Activated CD4-positive, alpha-beta memory T cell treated with anti-CD3 and anti-CD28 coated beads, Interleukin-2, amount 10 ng/mL, durations not matched to agents 7 days and 5 days (primary cell): ENCODE measurements at places on chromosomes 7 and 10. TPM values are rescaled to one million over a fixed set of nuclear protein-coding genes. Genes with fewer than 3 reads are reported as not detected.

NRCAM gene
- total RNA-seq = not detected

SEMA4G gene
- 0.98 TPM for total RNA-seq

NANOS1 gene
- total RNA-seq = 0.13 TPM

PRKG1 gene
- not detected for total RNA-seq

PANK1 gene
- 6.1 TPM for total RNA-seq

TAS2R4 gene
- 0.73 TPM for total RNA-seq

DNA sequence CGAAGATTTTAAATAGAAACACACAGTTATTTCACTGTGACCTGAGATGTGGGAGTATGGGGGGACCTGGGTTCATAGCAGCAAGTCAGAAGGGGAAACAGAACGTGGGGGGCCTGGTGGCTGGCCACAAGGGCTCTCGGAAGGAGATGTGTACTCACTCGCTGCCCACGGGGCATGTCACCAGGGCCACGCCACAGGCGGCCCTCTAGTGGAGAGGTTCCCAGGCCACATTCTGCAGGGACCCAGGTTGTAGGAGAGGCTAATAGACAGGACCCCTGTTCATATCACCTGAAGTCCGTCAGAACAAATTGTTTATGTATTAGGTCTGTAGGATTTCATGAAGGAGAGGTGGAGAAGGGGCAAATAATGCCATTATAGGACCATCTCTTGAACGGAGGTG lies 25.1 kb upstream of the SVOPL start:
- no peaks in the 10 kb centered on the region for H3K4me1 ChIP-seq
- no peaks in the 10 kb centered on the region for H3K27me3 ChIP-seq
- H3K4me3 ChIP-seq = no peak overlapping the region
- DNase-seq = no peak
- no peak overlapping the region for H3K27ac ChIP-seq

GRCh38 chr10:122650331-122650730 lies 49.3 kb downstream of the C10orf120 start:
- H3K4me3 ChIP-seq = no peak overlapping the region
- peaks cover 19% of the 10 kb centered on the region for H3K27me3 ChIP-seq
- H3K4me1 ChIP-seq = no peaks in the 10 kb centered on the region
- no peak for DNase-seq
- no peaks in the 10 kb centered on the region for H3K36me3 ChIP-seq
- H3K27ac ChIP-seq = no peak overlapping the region

DNA sequence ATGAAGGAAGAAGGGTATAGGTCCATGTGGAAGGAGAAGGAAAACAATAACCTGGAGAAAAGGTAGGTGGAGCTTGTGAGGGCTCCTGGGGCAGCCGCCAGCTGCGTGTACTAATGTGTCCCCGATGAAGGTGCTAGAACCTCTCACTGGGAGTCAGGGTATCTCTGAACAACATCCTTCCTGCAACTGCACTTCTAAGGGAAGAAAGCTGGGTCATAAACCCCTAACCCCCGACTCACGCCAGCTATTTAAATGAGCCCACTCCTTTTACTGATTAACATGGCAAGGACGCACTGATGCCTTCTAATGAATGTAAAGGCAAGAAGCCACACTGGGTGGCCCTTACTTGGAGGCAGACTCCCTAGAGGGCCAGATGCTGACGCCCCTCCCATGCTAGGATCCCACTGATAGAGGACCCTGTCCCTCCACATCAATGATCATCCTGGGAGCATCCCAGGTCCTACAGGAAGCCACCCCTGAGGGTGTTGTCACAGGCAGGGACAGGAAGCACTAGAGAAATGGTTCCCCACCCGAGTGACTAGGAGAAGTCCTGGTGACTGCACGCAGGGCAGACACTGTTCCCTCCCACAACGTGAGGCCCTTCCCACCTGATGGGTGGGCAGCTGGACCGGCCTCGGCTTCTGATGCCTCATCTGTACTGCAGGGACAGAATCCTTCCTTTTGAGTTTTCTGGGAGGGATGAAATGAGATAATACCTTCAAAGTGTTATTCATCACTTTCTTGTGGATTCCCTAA lies 20.4 kb downstream of the JCAD start:
- H3K27me3 ChIP-seq = peaks cover 62% of the 10 kb centered on the region
- H3K27ac ChIP-seq = no peak overlapping the region
- no peak overlapping the region for H3K4me3 ChIP-seq
- H3K4me1 ChIP-seq = peaks cover 26% of the 10 kb centered on the region

DNA sequence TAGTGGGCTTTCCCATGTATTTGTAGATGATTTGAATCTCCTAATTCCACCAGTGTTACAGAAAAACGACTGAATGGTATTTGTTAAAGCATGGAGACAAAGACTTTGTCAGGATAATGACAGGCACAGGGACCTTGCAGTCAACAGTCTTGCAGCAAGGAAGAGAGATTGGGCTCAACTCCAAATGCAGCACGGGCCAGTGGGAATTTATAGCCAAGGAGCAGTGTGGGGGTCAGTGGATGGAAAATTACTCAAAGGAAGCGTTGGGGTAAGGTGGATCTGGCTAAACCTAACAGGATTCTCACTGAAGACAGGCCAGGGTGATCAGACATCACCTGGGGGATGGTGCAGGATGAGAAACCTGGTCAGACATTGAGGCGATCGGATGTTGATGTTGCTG lies 24.3 kb downstream of the CPVL start:
- no peak overlapping the region for H3K4me3 ChIP-seq
- DNase-seq = no peak
- peaks cover 11% of the 10 kb centered on the region for H3K27me3 ChIP-seq
- no peaks in the 10 kb centered on the region for H3K4me1 ChIP-seq
- no peaks in the 10 kb centered on the region for H3K36me3 ChIP-seq

- H3K4me3 ChIP-seq = no peak overlapping the region
- no peaks in the 10 kb centered on the region for H3K36me3 ChIP-seq
- no peak overlapping the region for H3K27ac ChIP-seq
- DNase-seq = no peak
- no peaks in the 10 kb centered on the region for H3K4me1 ChIP-seq
- H3K27me3 ChIP-seq = peaks cover 3% of the 10 kb centered on the region
Measured at GRCh38 chr7:4144172-4144701, 537.9 kb upstream of the FOXK1 start.

DNA sequence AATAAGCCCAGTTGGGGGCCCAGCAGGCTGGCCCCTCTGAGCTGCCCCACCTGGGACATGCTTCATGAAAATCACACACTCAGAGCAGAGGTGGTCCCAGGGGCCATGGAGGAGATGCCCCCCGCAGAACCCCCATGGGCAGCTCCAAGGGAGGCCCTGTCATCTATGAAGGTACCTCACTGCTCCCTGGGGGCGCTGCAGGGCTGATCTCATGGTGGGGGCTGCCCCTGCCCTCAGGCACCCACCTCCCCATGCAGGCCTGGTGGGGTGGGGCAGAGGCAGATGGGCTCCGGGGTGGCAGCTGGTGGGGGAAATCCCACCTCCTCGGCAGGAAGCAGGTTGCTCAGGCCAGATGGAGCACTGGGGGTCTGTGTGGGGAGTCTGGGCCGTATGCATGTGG lies 60.5 kb downstream of the YKT6 start:
- H3K4me1 ChIP-seq = peaks cover 29% of the 10 kb centered on the region
- no peak overlapping the region for H3K27ac ChIP-seq
- no peak overlapping the region for H3K4me3 ChIP-seq
- H3K27me3 ChIP-seq = no peaks in the 10 kb centered on the region

GRCh38 chr7:1357601-1358271 lies 101.5 kb downstream of the MICALL2 start:
- no peaks in the 10 kb centered on the region for H3K4me1 ChIP-seq
- no peak overlapping the region for H3K27ac ChIP-seq
- DNase-seq = no peak

DNA sequence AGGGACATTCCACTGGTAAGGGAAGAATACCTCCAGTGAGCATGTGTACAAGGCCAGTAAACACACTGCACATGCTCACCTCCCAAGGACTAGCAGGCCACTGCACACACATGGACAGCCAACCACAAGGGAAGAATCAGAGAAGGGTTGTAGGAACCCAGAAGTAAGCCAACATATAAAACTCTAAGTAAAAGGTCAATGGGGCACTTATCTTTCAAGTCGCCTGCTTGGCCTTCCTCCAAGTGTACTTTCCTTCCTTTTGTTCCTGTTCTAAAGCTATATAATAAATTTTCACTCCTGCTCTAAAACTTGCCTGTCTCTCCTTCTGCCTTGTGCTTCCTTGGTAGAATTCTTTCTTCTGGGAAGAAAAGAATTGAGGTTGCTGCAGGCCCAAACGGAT lies 33.0 kb downstream of the ORC5 start:
- peaks cover 37% of the 10 kb centered on the region for H3K36me3 ChIP-seq
- H3K27me3 ChIP-seq = no peaks in the 10 kb centered on the region
- H3K4me1 ChIP-seq = no peaks in the 10 kb centered on the region
- no peak overlapping the region for H3K27ac ChIP-seq
- no peak for DNase-seq
- H3K4me3 ChIP-seq = no peak overlapping the region

DNA sequence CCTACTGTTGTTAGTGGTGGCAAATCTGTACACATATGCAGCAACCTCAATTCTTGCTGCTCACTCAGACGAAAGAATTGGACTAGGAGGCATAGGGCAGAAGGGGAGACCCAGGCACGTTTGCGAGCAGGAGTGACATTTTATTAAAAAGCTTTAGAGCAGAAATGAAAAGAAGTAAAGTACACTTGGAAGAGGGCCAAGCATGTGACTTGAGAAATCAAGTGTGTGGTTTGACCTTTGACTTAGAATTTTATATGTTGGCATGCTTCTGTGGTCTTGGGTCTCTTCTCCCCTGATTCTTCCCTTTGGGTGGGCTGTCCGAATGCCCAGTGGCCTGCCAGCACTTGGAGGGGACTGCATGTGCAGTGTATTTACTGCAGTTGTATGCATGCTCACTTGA lies 205.5 kb upstream of the SEMA3D start:
- no peak for DNase-seq
- H3K4me1 ChIP-seq = no peaks in the 10 kb centered on the region
- no peaks in the 10 kb centered on the region for H3K36me3 ChIP-seq
- no peaks in the 10 kb centered on the region for H3K27me3 ChIP-seq

DNA sequence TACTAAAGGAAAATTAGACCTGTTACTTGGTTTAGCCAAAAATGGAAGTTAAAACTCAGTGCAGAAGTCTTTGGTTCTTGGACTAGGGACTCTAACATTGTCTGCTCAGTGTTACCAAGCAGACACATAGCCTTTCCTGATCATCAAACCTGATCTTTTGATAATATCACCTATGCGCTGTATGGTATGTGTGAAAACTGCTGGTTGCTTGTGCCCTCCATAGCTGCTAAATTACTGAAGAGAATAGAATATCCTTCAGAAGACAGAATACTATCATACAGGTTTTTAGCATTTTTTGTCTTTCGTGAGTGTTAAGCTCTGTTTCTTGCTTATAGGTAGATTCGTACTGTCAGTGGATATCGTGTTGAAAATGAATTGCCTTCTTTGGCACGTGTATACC lies 68.7 kb downstream of the ST7 start:
- peaks cover 2% of the 10 kb centered on the region for H3K36me3 ChIP-seq
- peaks cover 10% of the 10 kb centered on the region for H3K4me1 ChIP-seq
- H3K27ac ChIP-seq = no peak overlapping the region
- peaks cover 5% of the 10 kb centered on the region for H3K27me3 ChIP-seq
- DNase-seq = no peak

DNA sequence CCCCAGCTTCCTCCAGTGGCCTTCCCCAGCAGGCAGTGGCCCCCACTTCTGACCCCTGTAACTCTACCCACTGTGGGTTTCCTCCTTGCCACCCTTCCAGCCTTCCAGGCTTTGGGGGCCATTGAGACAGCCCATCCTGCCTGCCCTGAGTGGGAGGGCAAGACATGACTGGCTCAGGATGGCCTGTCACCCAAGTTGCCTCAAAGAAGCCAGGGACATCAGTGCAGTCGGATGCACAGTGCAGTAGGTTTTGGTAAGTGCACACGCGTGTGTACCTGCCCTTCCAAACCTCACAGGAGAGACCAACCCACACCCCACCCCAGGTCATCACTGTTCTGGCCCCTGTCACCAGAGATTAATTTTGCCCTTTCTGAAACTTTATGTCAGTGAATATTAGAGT lies 22.7 kb downstream of the ZMIZ2 start:
- H3K27ac ChIP-seq = no peak overlapping the region
- no peak for DNase-seq
- no peak overlapping the region for H3K4me3 ChIP-seq

- H3K27ac ChIP-seq = no peak overlapping the region
- no peak for DNase-seq
- H3K4me3 ChIP-seq = no peak overlapping the region
- peaks cover 18% of the 10 kb centered on the region for H3K27me3 ChIP-seq
Measured at GRCh38 chr10:79927111-79927828, 21.6 kb downstream of the SFTPD start.

DNA sequence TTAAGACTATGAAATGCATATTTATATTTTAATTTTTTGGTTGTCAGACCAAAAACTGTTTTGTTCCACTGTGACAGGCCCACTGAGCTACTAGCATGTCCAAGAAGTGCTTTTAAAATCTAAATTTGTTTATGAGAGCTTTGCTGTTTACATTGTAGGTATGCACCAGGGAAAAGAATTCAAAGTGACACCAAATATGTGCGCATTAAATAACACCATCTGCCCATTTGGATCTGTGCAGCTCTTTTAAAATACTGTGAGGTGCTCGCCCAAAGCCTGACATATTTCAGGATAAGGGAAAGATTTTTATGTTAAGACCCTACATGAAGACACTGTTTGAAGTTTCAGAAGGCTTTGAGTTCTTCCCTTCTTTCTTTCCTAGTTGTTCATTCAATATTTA lies 162.9 kb downstream of the ST7 start:
- no peak overlapping the region for H3K4me3 ChIP-seq
- H3K4me1 ChIP-seq = no peaks in the 10 kb centered on the region
- H3K36me3 ChIP-seq = no peaks in the 10 kb centered on the region
- H3K27me3 ChIP-seq = peaks cover 2% of the 10 kb centered on the region

DNA sequence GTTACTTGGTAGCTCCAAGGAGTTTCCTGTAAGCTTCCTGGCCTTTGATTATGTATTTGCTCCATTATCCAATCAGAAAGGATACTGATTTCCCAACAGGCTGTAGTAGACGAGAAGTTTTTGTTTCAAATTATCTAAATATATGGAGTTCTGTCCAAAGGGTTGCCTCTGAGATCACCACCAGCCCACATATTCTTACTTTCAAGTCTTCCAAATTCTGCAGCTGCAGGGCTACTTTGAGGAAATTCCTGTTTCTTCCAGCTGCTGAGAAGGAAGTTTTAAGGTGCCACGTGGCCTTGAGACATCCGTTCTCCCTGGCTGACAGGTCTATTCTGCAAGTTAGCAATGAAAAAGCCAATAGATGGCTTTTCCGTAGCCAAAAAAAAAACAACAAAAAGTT lies 286.0 kb downstream of the TWIST1 start:
- H3K36me3 ChIP-seq = no peaks in the 10 kb centered on the region
- no peak for DNase-seq
- no peak overlapping the region for H3K27ac ChIP-seq
- H3K4me1 ChIP-seq = no peaks in the 10 kb centered on the region
- no peak overlapping the region for H3K4me3 ChIP-seq
- no peaks in the 10 kb centered on the region for H3K27me3 ChIP-seq

- no peaks in the 10 kb centered on the region for H3K4me1 ChIP-seq
- no peak for DNase-seq
- H3K4me3 ChIP-seq = no peak overlapping the region
- H3K36me3 ChIP-seq = no peaks in the 10 kb centered on the region
- no peak overlapping the region for H3K27ac ChIP-seq
Measured at GRCh38 chr10:33813415-33813814, 478.9 kb upstream of the NRP1 start.
